H4 (cell line): ENCODE measurements at places on chromosomes 2 and 18. TPM values are rescaled to one million over a fixed set of nuclear protein-coding genes. Genes with fewer than 3 reads are reported as not detected.

DNA sequence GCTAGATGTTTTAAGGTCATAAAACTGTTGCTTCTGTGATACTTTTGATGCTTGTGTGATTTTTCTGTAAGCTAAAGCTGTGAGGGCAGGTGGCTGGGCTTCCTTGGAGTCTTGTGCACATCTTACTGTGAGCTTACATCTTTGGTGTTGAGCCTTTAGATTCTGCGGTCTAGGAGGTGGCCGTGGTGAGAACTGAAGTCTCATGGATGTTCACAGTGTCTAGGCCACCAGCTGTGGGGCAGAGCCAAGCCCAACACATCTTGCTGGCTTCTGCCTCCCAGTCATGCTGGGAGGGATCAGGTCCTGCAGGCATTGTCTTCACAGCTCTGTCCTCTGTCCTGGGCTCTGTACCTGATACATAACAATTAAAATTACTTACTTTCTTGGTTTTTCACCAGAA, 219.7 kb upstream of the HS6ST1 start:
- no peak for DNase-seq

- no peak for DNase-seq
These were observed 3.0 kb downstream of the EML6 start for GRCh38 chr2:54726431-54726830.

DNA sequence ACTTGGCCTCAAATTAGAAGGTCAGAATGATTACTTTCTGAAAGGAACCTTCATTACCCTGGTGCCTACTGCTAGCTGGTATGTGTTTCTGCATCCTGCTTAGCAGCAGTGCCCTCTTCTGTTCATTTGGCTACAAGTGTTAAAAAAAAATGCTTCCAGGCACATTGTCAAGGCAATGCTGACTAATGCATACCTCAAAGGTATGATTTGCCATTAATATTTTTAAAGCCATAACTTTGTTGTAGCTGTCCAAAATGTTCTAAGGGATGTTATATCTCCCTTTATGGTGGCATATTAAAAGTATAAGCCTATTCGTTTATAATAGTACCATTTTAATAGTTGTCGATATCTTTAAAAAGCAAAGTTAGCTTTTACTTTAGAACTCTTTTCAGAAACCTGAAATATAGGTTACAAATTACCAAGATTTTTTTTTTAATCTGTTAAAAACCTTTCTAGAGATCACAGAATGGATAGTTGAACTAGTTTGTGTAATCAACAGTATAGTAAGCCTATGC, 52.0 kb upstream of the FAM171B start:
- peak; percentile 64 for DNase-seq

- DNase-seq = no peak
These were observed 29.0 kb downstream of the PTPRM start for GRCh38 chr18:7596147-7596546.

DNA sequence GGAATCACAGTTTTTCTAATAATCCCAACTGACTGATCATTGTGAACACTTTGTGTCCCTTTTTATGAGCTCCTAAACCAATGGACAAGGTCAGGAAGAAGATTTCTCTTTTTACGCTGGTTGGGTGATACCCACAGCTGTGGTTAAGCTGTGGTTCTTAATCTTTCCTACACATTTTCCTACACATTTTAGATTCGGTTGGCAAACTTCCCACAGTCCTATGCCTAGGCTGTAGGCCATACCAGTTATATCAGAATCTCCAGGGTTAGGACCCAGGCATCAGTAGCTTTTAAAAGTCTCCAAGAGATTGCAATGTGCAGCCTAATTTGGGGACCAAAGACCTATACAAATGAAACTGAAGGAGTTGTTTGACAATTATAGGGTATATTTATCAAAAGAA, 203.0 kb downstream of the SP3 start:
- no peak for DNase-seq

DNA sequence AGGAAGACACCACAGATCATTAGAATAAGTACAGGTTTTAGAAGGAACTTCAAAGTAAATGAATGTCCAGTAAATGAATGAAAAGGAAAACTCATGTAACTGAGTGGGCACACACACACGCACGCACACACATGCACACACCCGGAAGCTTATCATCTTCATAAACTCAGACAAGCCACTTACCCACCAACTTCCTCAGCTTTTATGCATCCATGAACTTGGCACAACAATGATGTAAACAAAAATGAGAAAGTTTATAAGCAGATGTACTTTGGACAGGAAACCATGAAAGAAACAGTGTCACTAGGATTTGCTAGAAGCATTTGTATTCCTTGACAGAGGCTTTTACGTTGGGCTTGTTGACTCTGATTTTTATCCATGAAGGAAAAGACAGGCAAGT, 23.2 kb downstream of the RNF152 start:
- peak; percentile 74 for DNase-seq

DNA sequence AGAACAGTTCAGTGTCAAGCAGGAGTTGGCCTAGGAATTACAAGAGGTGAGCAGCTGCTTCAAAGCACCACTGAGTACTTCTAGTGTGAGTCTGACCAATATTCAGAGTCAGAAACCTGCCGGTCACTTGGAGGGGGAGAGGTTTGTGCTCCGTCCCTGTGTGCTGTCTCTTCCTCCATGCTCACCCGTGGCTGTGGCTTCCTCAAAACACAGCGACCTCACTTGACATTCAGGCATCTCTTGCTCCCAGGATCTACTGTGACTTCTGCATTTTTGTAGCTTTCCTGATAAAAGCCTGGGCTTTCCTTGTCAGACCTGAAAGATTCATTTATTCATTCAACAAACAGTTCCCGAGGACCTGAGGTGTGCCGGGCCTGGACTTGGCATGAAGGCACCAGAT, 32.9 kb downstream of the TPRKB start:
- DNase-seq = no peak

DNA sequence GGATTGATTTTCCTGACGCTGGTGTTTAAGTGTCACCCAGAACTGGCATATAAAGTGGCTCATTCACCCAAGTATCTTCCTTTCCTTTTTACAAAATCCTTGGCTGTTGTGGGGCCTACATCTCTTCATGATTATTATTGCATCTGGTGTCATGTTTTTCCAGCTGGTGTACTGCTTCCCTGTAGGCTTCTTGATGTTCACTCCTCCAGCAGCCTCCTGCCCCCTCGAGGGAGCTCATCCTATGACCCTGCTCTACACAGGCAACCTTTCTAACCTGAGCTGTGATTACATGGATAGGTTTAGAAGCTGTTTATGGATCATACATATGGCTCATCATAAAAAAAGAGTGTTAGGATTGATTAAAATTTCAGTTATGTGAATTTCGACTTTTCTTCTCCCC, 12.4 kb upstream of the AGPS start:
- no peak for DNase-seq

- no peak for DNase-seq
These were observed 25.6 kb upstream of the ATIC start for GRCh38 chr2:215286309-215286708.

- DNase-seq = no peak
These were observed 44.1 kb downstream of the KLHL29 start for GRCh38 chr2:23429036-23429435.

DNA sequence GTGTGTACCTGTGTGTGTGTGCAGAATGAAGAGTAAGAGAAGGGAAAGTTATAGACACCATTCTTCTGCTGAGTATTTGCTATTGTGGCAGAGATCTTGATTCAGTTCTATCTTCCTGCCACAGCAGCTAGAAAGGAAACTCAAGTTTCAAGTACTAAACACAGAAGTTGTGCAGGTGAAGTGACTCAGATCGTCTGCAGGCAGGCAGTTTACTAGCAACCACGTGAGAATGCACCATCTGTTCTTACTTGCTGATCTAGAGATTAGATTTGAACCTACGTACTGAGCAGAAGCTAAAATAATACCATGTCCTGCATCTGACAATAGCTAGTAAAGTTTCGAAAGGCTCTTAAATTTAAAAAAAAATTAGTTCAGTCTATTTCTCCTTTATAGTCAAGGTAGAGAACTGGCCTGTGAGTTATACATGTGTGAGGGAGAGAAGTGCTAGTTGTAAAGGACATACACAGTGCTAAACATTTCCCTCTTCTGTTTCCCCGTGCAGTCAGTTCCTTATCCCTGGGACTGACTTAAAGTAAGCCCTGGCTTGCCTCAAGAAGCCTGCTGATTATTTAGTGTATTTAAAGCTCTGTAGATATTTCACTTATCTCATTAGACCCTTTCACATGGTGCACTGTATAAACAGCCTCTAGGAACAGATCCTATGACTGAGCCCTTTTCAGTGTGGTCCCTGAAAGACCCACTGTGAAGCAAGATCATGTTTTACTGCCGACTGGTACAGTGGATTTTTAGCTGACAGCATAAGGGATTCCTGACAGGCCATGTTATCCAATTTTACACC, 45.0 kb downstream of the SLC38A11 start:
- peak; percentile 86 for DNase-seq

- no peak for DNase-seq
These were observed 77.2 kb downstream of the LIPG start for GRCh38 chr18:49638891-49639557.

ATG9A gene
- 46.4 and 73.6 TPM in 2 replicates for total RNA-seq

IL36G gene
- total RNA-seq = not detected in 2 replicates

UGT1A10 gene
- total RNA-seq = not detected in 2 replicates

DUSP28 gene
- 2.2 and 5.6 TPM in 2 replicates for total RNA-seq

POTEC gene
- 0.10 TPM in 1 of 2 replicates, not detected in the other for total RNA-seq
